ENCODE measurements at places on chromosomes 11 and 22. TPM values are rescaled to one million over a fixed set of nuclear protein-coding genes. Genes with fewer than 3 reads are reported as not detected.

DNA sequence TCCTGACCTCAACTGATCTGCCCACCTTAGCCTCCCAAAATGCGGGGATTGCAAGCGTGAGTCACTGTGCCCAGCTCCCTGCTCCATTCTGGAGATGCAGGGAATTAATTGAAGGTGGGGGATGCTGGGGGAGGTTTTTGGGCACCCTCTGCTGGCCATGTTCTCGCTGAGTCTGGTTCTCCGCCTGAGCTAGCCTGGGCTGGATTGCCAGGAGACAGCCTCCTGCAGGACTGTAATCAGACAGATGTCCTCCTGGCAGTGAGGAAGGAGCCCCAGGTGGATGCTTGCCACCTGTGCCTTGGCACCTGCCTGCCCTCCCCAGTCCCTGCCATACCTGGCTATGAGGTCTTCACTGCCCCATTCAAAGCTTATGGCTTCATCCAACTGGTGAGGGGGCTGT is 5.4 kb downstream of the MTFP1 start:
- H3K4me1 ChIP-seq = peaks cover 19% of the 10 kb centered on the region
- no peaks in the 10 kb centered on the region for H3K36me3 ChIP-seq
- DNase-seq = no peak
- no peak overlapping the region for H3K27ac ChIP-seq
- no peaks in the 10 kb centered on the region for H3K27me3 ChIP-seq
- no peak overlapping the region for H3K4me3 ChIP-seq

OR51B5 gene
- total RNA-seq = not detected

IGLL1 gene
- total RNA-seq = not detected

IGSF9B gene
- 12.9 TPM for total RNA-seq

GRCh38 chr22:48704335-48704734 is 1123.3 kb downstream of the BRD1 start:
- H3K4me3 ChIP-seq = peak overlapping the region; percentile 82
- peaks cover 65% of the 10 kb centered on the region for H3K4me1 ChIP-seq
- DNase-seq = no peak
- H3K27me3 ChIP-seq = no peaks in the 10 kb centered on the region
- peak overlapping the region; percentile 98 for H3K27ac ChIP-seq

SMTNL1 gene
- total RNA-seq = not detected

- no peak overlapping the region for H3K4me3 ChIP-seq
- no peak for DNase-seq
- no peaks in the 10 kb centered on the region for H3K27me3 ChIP-seq
- no peaks in the 10 kb centered on the region for H3K36me3 ChIP-seq
Observed at GRCh38 chr11:17915500-17916143, 97.2 kb downstream of the SERGEF start.

DNA sequence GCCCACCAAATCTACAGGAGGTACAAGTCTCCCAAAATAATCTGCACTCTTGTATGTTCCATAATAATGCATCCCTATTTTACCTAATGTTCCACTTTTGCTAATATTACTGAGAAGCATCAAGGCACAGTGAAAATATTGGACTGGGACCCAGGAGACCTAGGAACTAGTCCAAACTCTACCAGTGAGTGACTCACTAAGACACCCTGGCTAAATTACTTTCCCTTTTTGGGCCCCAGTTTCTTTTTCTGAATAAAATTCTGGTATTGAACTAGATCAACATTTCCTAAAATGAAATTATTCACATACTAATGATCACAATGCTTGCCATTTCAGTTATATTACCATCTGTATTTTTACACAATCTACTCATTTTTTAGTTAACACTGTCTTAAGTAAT is 19.6 kb downstream of the THAP12 start:
- H3K36me3 ChIP-seq = peaks cover 3% of the 10 kb centered on the region
- no peak overlapping the region for H3K27ac ChIP-seq
- H3K27me3 ChIP-seq = no peaks in the 10 kb centered on the region
- peaks cover 8% of the 10 kb centered on the region for H3K4me1 ChIP-seq

DNA sequence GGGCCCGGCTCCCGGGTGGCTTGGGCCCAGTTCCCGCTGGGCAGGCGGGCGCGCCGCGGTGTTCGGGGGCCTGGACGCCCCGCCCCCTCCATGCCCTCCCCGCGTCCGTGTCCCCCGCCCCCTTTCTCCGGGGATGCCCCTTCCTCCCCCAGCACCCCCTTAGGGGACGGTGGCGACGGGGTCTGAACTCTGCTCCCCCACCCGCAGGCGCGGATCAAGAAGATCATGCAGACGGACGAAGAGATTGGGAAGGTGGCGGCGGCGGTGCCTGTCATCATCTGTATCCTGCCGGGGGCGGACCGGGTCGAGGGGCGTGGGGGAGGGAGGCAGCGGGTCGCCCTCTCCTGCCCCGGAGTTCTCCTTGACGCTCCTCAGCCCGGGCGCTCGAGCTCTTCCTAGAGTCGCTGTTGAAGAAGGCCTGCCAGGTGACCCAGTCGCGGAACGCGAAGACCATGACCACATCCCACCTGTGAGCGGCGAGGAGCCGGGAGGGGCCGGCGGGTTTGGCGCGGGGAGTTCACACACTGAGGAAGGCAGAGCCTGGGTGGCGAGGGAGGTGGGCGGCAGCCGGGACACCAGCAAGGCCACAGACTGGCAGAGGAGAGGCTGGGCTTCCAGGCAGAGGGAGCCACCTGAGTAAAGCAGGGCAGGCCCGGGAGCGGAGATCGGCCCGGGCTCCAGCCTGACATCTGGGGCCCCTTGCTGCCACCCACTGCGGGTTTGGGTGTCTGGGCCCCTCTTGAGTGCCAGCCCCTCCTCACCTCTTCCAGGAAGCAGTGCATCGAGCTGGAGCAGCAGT is 546 bp downstream of the DRAP1 start:
- H3K27ac ChIP-seq = no peak overlapping the region
- H3K4me3 ChIP-seq = peak overlapping the region; percentile 88
- DNase-seq = no peak

GRCh38 chr11:71917646-71918140 is 10.7 kb downstream of the XNDC1N start:
- DNase-seq = no peak
- peak overlapping the region; percentile 94 for H3K27ac ChIP-seq
- no peaks in the 10 kb centered on the region for H3K4me1 ChIP-seq
- H3K4me3 ChIP-seq = no peak overlapping the region
- peaks cover 6% of the 10 kb centered on the region for H3K36me3 ChIP-seq

DNA sequence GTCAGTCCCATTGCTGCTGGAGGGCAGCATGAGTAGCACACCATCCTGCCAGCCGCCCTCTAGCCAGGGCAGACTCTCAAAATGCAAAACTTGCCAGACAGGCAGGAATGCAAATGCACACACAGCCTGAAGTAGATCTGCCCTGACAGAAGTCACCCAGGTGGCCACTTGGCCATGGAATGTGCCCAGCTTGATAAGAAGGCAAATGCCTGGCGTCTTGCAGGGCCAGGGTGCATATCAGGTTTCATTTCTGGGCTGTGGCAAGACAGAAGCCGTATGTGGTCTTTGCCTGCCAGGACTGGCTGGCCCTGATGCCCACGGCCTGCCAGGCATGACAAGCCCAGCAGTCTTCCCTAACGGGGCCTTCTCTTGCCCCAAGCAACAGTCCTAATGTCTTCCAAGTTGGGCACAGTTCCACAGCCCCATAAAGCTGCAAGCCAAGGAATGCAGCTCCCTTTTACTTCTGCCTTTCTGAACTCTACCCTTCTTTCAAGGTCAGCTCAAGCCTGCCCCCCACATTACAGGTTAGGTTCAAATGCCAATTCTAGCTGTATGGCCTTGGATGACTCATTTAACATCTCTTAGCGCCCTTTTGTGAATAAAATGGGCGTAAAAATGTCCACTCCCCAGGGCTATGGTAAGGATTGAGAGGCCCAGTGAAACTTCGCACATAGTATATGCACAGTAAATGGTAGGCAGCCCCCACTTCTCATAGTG is 29.7 kb downstream of the POU2AF3 start:
- no peak overlapping the region for H3K4me3 ChIP-seq
- H3K27me3 ChIP-seq = no peaks in the 10 kb centered on the region
- H3K36me3 ChIP-seq = no peaks in the 10 kb centered on the region

- H3K27me3 ChIP-seq = peaks cover 55% of the 10 kb centered on the region
- H3K27ac ChIP-seq = no peak overlapping the region
- peaks cover 10% of the 10 kb centered on the region for H3K4me1 ChIP-seq
- H3K36me3 ChIP-seq = no peaks in the 10 kb centered on the region
- no peak for DNase-seq
Observed at GRCh38 chr11:69825037-69825834, 6.0 kb upstream of the FGF3 start.

DNA sequence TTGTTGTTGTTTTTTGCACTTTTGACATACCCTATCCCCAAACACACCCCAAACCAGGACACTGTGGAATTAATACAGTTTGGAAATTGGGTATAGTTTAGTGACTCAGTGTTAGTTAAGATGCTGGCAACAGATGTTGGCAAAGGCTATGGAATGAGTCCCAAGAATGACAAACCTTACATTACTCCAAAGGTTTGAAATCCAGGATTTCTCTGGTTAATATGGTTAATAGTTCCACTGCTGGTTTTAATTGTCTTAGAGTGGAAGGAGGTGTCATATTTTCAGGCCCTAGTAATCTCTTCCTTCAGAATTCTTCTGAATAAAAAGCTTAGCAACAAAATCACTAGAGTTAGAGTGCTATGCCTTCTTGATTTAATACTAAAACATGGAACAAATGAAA is 775 bp downstream of the LPXN start:
- H3K27ac ChIP-seq = no peak overlapping the region
- peak overlapping the region; percentile 17 for H3K4me3 ChIP-seq
- H3K36me3 ChIP-seq = no peaks in the 10 kb centered on the region
- peaks cover 3% of the 10 kb centered on the region for H3K27me3 ChIP-seq

MMP8 gene
- total RNA-seq = not detected

- H3K4me3 ChIP-seq = peak overlapping the region; percentile 81
- H3K4me1 ChIP-seq = peaks cover 23% of the 10 kb centered on the region
- peaks cover 2% of the 10 kb centered on the region for H3K36me3 ChIP-seq
- peaks cover 65% of the 10 kb centered on the region for H3K27me3 ChIP-seq
- H3K27ac ChIP-seq = no peak overlapping the region
Observed at GRCh38 chr22:45975164-45976161, 1.5 kb downstream of the WNT7B start.

PKP3 gene
- 0.42 TPM for total RNA-seq

GRCh38 chr11:88320149-88320559 is 17.4 kb downstream of the CTSC start:
- H3K27me3 ChIP-seq = no peaks in the 10 kb centered on the region
- no peak overlapping the region for H3K4me3 ChIP-seq
- no peaks in the 10 kb centered on the region for H3K4me1 ChIP-seq
- H3K27ac ChIP-seq = peak overlapping the region; percentile 43
- no peak for DNase-seq
- peaks cover 38% of the 10 kb centered on the region for H3K36me3 ChIP-seq

KMT2A gene
- total RNA-seq = 86.3 TPM

DNA sequence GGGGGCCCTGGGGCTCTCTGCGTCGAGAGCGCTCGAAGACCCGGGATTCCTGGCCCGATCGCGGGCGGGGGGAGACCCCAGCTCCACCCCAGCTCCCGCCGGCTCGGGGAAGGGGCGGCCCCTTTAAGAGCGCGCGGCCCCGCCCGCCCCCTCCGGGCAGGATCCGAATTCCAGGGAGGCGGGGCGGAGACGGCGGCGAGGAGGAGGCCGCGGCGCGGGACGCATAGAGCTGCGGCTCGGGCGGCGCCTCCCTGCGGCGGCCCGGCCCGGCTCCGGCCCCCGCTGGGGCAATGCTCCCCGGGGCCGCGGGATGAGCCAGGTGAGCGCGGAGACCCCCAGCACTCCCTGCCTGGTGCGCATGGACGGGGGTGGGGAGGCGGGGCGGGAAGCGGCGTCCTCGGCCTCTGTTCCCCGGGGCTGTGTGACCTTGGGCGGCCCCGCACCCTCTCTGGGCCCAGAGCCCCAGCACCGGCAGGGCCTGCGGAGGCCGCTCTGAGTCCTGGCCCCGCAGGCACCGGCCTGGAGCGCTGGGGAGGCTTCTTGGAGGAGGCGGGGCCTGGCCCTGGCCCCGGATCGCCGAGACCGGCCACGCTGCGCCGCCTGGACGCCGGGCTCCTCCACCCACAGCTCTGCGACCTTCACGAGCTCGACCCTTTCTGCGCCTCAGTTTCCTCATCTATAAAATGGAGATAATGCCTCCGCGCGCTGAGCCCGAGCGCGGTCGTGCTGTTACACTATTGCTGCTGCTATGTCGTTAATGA is 565 bp downstream of the GAS2L1 start:
- H3K4me1 ChIP-seq = peaks cover 12% of the 10 kb centered on the region
- peak overlapping the region; percentile 90 for H3K4me3 ChIP-seq
- H3K36me3 ChIP-seq = no peaks in the 10 kb centered on the region
- peak; percentile 79 for DNase-seq

DNA sequence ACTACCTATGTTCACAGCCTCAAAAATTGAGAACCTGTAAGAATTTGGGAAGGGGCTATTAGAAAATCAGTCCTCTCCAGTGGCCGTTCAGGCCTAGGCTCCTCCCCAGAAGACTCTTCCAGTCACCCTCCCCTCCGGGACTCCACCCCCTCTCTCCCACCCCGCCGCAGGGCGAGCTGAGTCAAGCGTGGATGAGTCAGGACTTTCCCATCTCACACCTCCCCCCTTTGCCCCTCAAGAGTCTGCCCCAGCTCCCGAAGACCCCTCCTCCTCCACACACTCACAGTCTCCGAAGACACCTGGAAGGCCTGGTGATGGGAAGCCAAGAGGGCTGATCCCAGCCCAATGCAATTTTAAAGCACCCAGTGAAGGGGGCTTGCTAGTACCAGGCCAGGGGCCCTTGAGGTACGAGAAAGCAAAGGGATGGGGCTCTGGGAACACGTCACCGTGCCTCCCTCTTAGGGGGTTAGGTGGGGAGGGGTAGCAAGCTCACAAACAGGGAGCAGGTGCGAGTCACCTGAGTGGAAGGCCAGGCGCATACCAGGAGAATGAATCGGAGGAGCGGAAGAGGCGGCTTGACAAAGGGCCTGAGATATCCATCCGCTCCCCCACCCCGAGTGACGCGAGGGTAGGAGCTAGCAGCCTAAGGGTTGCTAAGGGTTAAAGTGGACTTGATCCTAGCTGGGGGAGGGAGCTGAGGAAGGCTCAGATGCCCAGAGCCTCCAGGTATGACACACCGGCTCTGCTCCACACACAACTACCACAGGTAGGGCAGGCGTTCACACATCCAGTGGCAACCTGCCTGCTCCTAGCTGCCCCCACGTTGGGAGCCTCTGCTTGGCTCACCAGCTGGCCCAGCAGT is 13.6 kb downstream of the BCL9L start:
- H3K27ac ChIP-seq = peak overlapping the region; percentile 98
- peak overlapping the region; percentile 75 for H3K4me3 ChIP-seq
- no peak for DNase-seq
- no peaks in the 10 kb centered on the region for H3K27me3 ChIP-seq
- no peaks in the 10 kb centered on the region for H3K36me3 ChIP-seq

GRCh38 chr11:121630041-121630440 is 177.3 kb upstream of the SORL1-AS1 start:
- H3K27me3 ChIP-seq = no peaks in the 10 kb centered on the region
- H3K36me3 ChIP-seq = peaks cover 13% of the 10 kb centered on the region
- DNase-seq = no peak
- H3K4me3 ChIP-seq = no peak overlapping the region
- H3K27ac ChIP-seq = no peak overlapping the region

- no peak overlapping the region for H3K27ac ChIP-seq
- no peaks in the 10 kb centered on the region for H3K36me3 ChIP-seq
- H3K4me3 ChIP-seq = no peak overlapping the region
- no peaks in the 10 kb centered on the region for H3K4me1 ChIP-seq
Observed at GRCh38 chr11:110514967-110515366, 85.2 kb downstream of the FDX1 start.
